COLO829 (cell line): ENCODE measurements at places on chromosomes 4 and X.

- no peak for DNase-seq
These were observed 11.3 kb downstream of the APBB2 start for GRCh38 chr4:41202820-41203568.

DNA sequence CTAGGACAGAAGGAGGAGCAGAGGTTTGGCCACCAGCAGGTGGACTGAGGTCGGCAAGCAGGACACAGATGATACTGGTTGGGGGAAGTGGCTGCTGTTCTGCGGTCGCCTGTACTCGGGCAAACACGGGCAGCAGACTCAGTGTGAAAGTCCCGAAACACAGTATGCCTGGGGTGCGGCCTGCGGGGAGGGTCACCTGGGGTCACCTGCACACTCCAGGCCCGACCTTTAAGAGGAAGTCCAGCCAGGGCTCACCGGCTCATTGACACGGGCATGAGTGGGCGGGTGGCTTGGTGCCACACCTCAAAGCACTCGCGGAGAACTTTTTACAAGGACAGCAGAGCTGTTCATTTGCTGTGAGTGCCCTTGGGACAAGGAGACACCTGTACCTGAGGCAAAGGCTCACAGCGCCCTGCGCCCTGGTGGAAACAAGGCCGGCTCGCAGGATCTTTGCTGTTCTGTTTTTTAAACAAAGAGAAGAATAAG is 71.5 kb upstream of the MXD4 start:
- no peak for DNase-seq

GRCh38 chrX:48648336-48648751 is 35.3 kb upstream of the WAS start:
- DNase-seq = no peak

DNA sequence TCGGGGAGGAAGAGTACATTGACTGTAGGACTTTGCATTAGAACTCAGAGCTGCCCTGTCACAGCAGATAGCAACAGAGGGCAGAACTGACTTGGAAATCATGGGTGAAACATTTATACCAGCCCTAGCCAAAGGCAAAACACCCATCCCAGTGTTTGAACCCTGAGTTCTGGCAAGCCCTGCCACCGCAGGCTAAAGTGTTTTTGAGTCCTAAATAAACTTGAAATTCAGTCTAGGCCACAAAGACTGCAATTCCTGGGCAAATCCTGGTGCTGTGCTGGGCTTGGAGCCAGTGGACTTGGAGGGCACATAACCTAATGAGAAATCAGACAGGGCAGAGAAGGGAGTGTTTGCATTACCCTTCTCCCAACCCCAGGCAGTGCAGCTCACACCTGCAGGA is 1015.7 kb downstream of the FSTL5 start:
- DNase-seq = no peak

DNA sequence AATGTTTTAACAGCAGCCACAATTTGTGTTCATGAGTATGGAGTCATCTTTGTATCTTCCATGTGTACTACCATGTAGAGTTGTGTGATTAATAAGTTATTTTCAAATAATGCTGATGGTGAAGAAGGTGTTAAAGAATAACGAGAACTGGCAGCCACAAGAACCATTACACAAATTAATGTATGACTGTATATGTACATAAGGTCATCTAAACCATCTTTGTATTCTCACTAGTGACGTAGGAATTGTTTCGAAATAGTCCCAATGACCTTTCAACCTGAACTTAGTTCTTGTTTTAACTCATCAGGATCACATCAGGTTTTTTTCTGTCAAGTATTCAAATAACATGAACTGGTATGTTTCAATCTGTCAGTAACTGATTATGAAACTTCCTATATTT is 48.3 kb upstream of the NOCT start:
- DNase-seq = no peak

GRCh38 chr4:4778554-4778953 is 80.9 kb upstream of the MSX1 start:
- no peak for DNase-seq

GRCh38 chr4:153028535-153028934 is 92.4 kb downstream of the FHDC1 start:
- no peak for DNase-seq

GRCh38 chr4:85369703-85370380 is 105.1 kb upstream of the ARHGAP24 start:
- no peak for DNase-seq

GRCh38 chr4:176054942-176055341 is 10.7 kb upstream of the WDR17 start:
- no peak for DNase-seq

DNA sequence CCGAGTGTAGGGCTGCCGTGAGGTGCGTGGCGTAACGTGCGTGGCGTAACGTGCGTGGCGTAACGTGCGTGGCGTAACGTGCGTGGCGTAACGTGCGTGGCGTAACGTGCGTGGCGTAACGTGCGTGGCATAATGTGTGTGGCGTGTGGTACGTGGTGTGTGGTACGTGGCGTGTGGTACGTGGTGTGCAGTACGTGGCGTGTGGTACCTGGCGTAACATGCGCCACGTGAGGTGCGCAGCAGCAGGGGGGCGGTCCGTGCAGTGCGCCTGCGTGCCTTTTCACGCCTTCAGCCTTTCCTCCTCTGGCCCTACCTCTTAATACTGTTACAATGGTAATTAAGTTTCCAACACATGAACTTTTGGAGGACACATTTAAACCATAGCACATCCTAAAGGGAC is at the start of gene TFDP3:
Gene TFDP3 (minus strand): TSS at position 26 of the 400 bp plus-strand sequence. CDS start 95 bp downstream, outside the sequence.
- DNase-seq = no peak

GRCh38 chr4:61373901-61374440 is 173.8 kb downstream of the ADGRL3 start:
- DNase-seq = no peak

GRCh38 chr4:56844802-56845580 is 23.5 kb upstream of the SPINK2 start:
- DNase-seq = no peak

- DNase-seq = no peak
These were observed 5.3 kb upstream of the ARAP2 start for GRCh38 chr4:36249610-36250009.

DNA sequence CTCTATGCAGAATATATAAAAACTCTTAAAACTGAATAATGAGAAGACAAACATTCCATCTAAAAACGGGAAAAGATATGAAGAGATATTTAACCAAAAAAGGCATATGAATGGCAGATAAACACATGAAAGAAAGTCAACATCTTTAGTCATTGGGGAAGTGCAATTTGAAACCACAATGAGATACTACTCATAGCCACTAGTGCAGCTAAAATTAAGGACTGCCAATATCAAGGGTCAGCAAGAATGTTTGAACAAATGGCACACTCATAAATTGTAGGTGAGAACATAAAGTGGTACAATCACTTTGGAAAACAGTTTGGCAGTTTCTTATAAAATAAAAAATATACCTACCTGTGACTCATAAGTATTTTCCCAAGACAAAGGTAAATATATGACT is 534.9 kb upstream of the DIPK2B start:
- no peak for DNase-seq

- no peak for DNase-seq
These were observed 51.6 kb downstream of the NIPAL1 start for GRCh38 chr4:48068182-48068581.

DNA sequence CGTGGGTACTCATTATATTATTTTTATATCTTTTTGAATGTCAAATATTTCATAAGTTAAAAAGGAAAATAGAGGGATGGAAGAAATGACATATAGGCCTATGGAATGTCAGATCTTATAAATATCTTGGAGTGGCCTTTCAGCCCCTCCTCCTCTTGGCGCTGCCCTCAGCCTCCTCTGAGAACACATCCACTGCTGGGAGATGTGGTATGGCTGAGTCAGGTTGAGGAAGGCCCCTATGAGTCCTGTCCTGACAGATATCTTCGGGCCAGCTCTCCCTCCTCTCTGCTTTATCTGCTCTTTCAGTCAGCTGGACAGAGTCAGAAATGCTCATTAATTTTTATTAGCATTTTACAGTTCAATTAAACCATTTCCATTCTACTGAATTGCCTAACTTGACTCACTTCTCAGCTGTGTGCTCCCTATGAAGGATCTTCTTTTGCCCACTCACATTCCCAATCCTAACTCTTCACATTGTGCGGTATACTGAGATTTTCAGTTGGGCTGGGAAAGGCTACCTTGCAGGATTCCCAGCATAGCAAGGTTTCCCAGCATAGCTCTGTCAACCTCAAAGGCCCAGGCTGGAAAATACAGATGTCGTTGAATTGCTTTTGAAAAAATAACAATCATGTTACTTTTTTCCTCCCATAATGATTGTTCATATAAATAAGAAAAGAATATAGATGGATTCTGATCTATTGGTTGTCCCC is 128.0 kb downstream of the ARHGEF9 start:
- no peak for DNase-seq

- no peak for DNase-seq
These were observed 31.7 kb downstream of the RNF212 start for GRCh38 chr4:1081689-1082040.
